BJ (cell line): ENCODE measurements at places on chromosomes 1 and 21.

- DNase-seq: no peak
Observed at GRCh38 chr1:230836347-230836746, 32.0 kb downstream of the C1orf198 start.

- no peak for DNase-seq
Observed at GRCh38 chr1:30449003-30449402, 274.4 kb downstream of the MATN1 start.

DNA sequence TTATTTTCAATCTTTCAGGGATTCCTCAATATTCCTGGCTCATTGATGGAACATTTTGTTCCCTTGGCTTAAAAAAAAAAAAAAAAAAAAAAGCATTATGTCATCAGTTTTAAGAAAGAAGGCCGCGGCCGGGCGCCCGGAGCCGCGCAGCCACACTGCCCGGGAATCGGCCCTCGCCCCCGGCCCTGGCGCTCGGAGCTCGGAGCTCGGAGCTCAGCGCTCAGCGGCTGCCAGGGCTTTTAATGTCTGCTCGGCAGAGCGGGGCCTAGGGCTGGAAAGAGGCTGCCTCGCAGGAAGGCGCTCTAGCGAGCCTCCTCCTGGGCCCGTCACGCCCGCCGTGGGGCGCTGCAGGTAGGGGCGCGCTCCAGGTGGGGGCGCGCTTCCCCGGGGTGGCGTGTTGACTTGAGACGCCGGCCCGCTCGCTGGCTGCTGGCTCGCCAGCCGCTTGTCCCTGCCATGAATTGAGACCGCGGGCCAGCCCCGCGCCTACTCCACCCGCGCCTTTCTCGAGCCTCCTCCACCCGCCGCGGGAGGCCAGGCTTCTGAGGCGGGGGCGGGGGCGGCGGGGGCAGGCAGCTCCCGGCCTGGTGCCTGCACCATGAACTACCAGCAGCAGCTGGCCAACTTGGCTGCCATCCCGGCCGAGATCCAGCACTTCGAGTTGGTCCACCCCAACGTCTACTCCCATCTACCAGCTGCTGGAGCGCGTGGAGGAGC, 5.4 kb upstream of the TDRD5 start:
- no peak for DNase-seq

DNA sequence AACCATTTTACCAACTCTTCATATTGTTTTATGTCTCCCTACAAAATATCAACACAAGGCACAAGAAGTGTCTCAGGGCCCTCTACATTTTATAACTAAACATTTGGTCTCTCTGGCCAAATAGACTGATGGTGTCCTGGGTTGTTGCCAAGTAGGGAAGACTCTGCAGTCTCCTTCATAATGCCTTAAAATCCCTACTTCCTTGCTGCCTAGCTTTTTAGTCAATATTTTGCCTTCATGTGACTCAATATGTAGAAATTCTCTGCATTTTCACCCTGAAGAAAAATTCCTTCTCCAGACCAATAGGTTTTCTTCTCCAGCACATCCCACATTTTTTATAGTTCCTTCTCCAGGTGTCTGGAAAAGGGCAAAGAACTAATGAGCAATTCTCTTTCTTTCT, 72.6 kb upstream of the IPO9 start:
- peak; percentile 74 for DNase-seq

GRCh38 chr21:22827422-22827821, 1829.2 kb downstream of the NCAM2 start:
- DNase-seq: no peak

GRCh38 chr1:154441241-154441888, 36.2 kb downstream of the IL6R start:
- no peak for DNase-seq

- no peak for DNase-seq
Observed at GRCh38 chr1:164640686-164641352, 81.8 kb downstream of the PBX1 start.

- no peak for DNase-seq
Observed at GRCh38 chr1:906600-907420, 16.9 kb upstream of the SAMD11 start.

DNA sequence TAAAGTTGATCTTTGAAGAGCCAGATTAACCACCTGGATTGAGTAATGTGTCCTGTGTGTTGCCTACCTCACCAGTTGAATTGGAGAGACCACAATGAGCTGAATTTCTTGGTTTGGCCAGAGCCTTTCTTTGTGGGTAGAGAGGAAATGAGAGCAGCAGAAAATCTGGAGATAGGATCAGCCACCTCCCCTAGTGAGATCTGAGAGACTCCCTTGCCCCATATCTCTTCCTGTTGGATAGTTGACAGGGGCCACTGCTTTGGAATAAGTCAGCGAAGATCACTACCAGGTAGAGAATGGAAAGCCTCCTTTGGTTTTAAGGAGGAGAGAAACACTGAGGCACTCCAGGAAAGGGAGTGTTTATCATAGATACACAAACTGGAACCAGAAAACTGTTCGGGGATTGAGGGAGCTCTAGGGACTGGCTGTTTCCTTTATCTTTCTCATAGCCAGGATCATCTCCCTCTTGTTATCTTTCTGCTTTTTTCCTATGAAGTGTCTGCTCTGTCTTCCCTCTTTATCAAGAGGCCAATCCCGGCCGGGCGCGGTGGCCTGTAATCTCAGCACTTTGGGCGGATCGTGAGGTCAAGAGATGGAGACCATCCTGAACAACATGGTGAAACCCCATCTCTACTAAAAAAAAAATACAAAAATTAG, 21.3 kb upstream of the ZNF326 start:
- no peak for DNase-seq

GRCh38 chr1:205230982-205231381, 3.2 kb downstream of the TMCC2 start:
- DNase-seq: no peak

DNA sequence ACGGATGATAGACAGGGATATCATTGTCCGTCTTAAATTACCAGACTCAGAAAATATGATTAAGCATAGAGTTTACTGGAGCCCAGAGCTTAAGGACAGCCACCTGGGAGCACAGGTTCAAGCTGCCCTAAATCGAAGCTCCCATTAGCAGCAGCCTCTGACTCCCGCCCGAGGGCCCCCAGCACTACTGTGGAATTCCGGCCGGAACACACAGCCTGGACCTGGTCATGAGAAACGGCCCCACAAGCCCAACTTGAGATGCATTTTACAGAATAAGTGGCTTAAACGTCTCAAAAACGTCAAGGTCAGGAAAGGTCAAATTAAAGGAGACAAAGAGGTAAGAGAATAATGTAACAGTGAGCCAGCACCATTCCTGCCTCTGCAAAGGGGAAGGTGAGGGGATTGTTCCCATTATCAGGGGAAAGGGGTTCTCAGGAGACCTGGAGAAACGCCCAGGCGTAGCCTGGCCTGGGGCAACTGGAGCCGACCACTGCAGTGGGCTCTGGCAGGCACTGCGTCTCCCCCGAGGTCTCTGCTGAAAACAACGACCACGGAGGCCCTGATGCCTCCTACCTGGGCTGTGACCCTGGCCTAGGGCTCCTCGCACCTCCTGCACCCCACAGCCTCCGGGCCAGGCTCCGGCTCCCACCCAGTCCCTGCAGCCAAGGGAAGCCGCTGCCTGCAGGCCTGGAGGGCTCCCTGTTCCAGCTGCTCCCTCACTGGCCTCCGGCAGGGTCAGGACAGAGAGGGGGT, 11.5 kb upstream of the COL6A1 start:
- DNase-seq: no peak

- DNase-seq: no peak
Observed at GRCh38 chr1:87426463-87427249, 98.0 kb downstream of the LMO4 start.

DNA sequence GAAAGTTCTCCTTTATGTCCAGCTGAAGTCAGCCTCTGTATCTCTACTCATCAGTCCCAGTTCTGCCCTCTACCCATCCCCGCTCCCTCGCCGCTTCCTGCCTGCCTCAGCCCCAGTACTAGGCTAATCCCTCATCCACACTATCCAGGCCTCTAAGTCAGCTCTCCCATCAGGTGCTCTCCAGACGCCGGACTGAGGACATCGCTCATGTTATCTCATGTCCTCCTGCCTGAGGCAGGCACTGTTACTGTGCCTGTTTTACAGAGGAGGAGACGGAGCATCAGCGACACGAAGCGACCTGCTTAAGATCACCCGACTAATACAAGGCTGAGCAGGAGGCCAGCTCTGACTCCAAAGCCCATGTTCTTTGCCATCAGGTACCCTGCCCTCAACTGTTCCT, 57.3 kb upstream of the RUNX3 start:
- DNase-seq: no peak

DNA sequence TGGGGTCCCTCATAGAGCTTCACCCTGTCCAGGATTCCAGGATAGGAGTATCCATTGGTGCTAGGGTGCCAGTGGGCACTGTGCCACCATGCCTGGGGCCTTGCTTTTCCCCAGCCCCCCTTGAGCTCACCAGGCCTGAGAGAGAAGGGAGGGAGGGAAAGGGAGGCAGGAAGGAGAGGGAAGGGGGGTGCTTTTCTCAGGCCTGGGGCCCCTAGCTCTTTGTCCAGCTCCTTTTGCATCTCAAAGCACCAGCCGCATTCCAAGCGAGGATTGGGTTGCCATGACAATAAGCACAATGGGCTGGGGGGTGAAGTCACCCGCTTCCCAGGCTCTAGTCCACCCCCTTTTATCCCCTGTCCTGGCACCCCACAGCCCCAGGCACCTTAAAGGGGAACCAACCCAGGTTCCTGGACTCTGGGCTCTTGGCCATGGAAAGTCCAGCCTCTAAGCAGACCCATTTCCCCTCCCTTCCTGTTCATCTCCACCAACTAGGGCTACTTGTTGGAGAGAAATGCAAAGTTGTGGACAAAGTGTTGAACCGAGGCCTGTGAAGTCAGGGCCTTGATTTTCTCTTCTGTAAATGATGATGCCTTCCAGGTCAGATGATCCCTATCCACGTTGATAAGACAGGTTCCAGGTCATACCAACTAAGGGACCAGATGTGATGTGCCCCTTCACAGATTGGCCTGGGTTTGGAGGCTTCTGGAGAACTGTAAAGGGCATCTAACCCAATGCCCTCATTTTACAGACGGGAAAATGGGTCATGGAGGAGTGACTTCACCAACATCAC, 11.4 kb downstream of the THBS3 start:
- DNase-seq: no peak

- DNase-seq: no peak
Observed at GRCh38 chr1:8727809-8728213, 89.6 kb downstream of the RERE start.

DNA sequence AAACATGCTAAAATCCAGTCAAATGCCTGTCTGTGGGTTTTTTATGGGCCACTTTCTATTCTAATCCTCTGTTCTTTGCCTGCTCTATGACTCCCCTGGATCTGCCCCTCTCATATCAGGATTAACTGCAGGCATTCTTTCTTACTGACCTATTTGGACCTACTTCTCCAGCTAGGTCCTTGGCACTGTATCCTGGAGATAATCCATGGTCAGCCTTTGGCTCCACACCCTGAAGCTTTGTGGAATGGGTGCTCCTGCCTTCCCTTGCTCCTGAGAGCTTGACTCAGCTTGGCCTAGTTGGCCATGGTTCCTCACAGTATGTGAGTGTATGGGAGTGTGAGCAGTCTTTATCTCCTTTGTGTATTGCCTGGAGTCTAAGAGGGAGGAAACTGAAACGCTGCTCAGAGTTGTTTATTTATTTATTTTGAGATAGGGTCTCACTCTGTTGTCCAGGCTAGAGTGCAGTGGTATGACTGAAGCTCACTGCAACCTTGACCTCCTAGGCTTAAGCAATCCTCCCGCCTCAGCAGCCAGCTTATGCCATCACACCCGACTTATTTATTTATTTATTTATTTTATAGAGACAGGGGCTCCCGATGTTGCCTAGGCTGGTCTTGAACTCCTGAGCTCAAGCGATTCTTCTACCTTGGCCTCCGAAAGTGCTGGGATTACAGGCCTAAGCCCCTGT, 28.7 kb upstream of the CDC14A start:
- DNase-seq: no peak

- no peak for DNase-seq
Observed at GRCh38 chr1:215971793-215972441, 404.8 kb downstream of the KCTD3 start.

- no peak for DNase-seq
Observed at GRCh38 chr1:8590721-8591351, 226.6 kb downstream of the RERE start.

GRCh38 chr1:207034998-207035397, 2.4 kb upstream of the C1orf116 start:
- DNase-seq: peak; percentile 54

DNA sequence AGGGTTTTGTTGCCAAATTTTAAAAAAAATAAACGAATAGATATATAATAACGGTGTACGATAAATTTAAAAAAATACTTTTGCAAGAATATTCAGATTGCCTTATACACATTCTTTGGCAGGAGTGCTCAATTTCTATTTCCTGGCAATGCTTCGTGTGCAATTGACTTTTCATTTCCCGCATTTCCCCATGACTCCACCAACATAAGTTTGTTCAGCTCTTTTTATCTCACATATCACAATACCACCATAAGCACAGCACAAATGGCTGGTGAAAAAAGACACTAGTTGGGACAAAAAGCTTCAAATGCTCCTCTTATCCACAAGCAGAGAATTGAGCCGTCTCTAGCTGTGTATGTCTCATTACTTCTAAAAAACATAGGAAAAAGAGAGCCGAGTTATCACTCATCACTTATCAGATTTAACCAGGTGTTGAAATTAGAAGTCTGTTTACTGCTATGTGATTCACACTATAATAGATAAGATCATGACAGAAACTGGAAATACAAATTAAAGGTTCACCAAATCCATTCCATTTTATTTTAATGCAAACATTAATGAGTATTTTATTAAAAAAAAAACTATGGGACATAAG, 28.9 kb upstream of the RGS1 start:
- no peak for DNase-seq

DNA sequence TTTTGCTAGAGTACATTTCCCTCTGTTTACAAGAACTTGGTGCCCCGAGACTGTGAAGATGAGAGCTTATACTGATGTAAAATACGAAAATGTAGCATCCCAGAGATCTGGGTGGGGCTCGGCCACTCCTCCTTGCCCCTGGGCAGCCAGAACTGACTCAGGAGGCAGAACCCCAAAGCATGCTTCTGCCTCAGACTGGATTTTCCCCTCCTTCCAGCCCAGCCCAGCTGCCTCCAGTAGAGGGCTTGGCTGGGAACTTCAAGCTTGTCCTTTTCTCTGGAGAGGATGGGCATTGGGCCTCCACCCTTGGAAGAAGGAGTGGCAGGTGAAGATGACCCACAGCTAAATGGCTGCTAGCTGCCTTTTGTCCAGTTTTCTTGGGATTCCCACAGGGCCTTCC, 24.3 kb upstream of the BTG2 start:
- no peak for DNase-seq

DNA sequence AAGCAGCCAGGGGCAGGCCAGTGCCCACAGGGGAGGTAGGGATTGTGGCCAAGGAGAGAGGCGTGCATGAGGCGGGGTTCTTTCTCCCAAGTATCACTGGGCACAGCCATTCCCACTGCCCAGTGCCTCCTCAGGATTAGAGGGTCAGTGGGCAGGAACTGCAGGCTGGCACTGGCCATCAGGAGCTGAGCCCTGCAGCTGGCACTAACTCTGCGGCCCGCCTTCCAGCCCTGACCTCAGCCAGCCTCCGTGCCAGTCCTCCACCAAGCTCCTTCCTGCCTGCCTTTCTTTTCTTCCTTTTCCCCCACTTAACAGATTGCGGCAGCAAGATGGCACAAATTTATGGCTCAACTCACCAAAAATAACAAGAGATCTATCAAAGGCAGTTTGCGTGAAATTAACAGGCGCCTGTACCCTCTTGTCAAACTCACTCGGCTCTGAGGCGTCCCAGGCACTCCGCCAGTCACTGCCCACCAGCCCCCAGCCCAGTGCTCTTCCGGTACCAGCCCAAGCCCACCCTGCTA, 11.1 kb downstream of the ADGRB2 start:
- no peak for DNase-seq
